ENCODE measurements at places on chromosomes 5 and 9.

GRCh38 chr5:56565644-56566043 is 249.7 kb upstream of the MAP3K1 start:
- DNase-seq = no peak

- DNase-seq = no peak
Measured at GRCh38 chr9:82363198-82363597, 374.6 kb downstream of the SPATA31D1 start.

GRCh38 chr5:132417010-132417439 is 47.5 kb downstream of the SLC22A5 start:
- no peak for DNase-seq

GRCh38 chr5:27855491-27855890 is 817.1 kb upstream of the CDH9 start:
- DNase-seq = no peak

GRCh38 chr9:121949364-121949763 is 143.7 kb downstream of the TTLL11 start:
- no peak for DNase-seq

DNA sequence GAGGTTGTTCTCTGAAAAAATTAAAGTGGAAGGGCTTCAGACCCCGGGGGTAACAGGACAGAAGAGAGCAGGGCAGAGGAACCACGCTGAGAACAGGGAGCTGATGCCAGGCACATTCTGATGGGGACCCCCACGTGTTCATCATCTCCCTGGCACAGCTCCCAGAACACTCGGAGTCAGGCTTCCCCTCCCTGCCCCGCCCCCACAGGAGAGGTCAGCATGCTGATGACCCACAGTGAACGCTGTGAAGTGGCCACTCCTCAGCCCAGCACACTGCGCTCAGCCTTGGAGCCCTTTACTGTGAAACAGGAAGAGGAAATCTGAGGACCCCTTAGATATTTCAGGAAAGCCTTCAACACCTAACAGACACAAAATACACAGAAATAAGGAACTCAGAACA is 16.4 kb downstream of the RETREG1 start:
- DNase-seq = no peak

DNA sequence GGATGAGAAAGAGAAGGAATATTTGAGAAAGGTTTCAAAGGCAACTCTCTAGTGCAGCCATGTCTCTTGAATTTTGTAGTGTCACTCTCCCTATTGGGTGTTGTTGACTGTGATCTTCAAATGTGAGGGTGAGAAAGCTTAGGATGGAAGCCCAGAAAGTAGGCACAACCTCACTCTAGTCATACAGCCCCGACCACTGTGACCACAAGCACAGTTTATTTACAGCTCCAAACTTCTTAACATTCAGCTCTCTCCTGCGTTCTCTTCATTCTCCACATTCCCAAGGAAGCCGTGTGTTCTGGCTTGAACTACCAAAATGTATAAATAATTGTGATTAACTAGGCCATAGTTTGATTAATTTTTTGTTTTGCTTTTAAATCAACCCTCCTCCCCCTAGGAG is 542.9 kb downstream of the LRRC70 start:
- DNase-seq = no peak

DNA sequence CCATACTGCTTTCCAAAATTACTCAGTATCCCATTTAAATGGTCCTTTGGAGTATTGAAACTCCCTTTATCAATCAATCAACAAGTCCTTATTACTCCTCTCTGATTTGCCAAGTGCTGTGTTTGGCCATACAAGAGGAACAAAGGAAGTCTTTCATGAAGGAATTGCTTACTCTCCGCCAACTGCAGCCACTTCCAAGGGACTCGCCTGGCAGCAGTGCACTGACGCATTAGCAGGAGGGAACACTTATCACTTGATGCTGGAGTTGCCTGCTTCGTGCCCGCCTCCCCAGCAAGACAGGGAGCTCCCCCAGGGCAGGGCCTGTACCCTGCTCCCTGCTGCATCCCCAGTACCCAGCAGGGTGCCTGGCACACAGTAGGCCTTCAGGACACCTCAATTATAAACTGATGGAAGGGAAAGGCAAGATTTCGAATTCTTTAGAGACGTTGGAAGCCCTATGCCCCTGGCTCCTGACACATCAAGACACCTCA is 97.9 kb downstream of the CRB2 start:
- DNase-seq = no peak

DNA sequence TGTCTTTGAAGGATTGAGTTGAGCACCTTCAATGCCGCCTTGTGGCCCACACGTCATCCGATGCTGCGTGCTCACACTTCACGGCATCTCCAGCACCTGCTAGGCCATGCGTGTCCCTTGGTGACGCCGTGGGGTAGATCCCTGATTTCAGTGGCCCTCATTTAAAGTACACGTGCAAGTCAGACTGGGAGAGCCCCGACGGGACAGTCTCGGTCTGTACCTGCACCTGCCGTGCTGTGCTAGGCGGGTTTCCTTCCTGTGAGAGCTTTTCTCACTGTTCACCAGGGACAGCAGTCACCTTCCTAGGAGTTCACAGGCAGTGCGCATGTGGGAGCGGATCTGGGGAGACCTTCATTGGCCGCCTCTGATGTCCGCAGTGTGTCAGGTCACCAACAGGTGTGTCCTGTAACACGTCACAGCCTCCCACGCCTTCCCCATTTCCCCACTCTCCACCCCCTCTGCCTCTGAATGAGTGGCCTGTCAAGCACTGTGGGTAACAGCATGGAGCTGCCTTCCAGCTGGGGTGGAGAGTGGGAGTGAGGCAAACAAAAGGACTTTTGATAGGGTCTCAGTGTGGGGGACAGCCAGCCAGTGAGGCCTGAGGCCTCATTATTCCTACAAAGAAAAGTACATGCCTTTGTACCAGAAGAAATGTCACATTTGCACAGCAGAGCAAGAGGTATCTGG is 236.4 kb downstream of the FANCC start:
- no peak for DNase-seq

GRCh38 chr5:174625591-174626350 is 98.6 kb upstream of the MSX2 start:
- no peak for DNase-seq
